SJSA1 (cell line): ENCODE measurements at places on chromosomes 4 and X. TPM values are rescaled to one million over a fixed set of nuclear protein-coding genes. Genes with fewer than 3 reads are reported as not detected.

The AWAT2 gene
- total RNA-seq = not detected in 2 replicates

The MAGEA1 gene
- not detected in 2 replicates for total RNA-seq

The TCEANC gene
- total RNA-seq = 2.6 and 2.7 TPM in 2 replicates

The CLTRN gene
- total RNA-seq = not detected in 2 replicates

The XKRX gene
- total RNA-seq = 0.16 TPM in 1 of 2 replicates, not detected in the other

The PPBP gene
- total RNA-seq = not detected in 2 replicates

- no peak for DNase-seq
Measured at GRCh38 chr4:76765473-76766183, 132.3 kb downstream of the SOWAHB start.

DNA sequence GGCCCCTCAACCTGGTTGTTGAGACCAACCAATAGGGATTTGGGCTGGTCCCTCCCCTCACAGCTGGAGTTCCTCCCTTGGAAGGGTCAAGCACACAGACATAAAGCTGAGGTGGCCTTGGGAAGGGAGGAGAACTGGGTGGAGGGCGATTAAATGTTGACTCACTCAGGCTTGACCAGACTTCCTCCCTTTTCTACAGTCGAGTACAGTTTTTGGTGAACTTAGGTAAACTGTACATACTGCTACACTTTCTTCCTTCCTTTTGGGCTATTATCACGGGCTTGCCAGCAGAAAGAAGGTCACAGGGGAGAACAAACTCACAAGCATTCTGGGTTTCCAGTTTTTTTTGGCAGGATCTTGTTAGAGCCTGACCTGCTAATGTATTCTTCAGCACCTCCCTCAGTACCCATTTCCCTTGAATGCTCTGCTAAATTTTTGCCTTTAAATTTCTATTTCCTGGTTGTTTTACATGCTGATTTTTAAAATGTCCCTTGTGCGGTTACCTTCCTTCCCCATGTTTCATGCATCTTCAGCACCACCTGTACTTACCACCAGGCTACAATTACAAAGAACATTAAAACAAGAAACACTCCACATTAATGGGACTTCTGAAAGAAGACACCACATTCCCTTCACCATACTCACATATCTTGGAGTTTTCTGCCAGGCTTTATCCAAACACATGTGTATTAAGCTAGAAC lies 135.2 kb upstream of the RASGEF1B start:
- no peak for DNase-seq

- DNase-seq = no peak
Measured at GRCh38 chr4:46937493-46937892, 28.4 kb upstream of the COX7B2 start.

DNA sequence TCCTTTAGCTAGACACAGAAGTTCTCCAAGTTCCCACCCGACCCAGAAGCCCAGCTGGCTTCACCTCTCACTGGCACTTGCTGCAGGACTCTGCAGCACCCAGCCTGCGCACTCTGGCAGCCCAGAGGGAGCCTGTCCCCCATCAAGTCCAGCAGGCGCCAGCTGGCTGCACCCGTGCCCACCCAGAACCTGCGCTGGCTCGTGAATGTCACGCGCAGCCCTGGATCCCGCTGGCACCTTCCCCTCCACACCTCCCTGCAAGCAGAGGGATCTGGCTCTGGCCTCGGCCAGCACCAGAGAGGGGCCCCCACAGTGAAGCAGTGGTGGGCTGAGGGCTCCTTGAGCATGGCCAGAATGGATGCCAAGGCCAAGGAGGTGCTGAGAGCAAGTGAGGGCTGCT lies 187.6 kb upstream of the HAND2 start:
- DNase-seq = no peak

DNA sequence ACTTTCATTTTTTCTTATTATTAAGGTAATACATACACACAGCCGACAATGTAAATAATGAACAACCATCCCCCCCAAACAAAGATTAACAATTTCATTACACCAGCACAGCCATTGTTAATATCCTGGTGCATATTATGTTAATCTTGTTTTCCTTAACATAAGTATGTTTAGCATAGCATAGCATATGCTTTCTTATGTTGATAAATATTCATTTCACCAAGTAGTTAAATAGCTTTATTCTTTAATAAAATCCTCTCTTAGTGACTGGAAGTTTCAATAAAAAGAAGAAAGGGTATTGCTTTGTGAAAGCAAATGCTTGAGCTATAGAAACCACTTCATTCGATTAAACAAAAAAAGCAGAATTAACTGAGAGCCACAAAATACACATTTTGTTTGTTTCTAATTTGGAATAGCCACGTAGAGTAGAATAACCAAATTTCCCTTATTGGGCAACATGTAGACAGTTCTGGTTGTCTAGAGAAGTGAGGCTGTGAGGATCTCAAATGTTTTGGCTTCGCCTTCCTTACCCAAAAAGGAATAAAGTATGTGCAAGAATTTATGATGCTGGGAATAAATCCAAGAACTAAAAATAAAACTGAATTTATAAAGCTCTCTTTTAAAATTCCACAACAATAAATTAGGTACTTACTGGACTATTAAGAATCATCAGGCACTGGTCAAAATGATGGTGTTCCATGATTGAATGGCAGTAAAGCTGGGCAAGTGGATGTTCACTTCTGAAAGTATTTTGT lies 118.0 kb downstream of the PDE5A start:
- no peak for DNase-seq

GRCh38 chr4:139789096-139789654 lies 123.6 kb downstream of the MGST2 start:
- no peak for DNase-seq

DNA sequence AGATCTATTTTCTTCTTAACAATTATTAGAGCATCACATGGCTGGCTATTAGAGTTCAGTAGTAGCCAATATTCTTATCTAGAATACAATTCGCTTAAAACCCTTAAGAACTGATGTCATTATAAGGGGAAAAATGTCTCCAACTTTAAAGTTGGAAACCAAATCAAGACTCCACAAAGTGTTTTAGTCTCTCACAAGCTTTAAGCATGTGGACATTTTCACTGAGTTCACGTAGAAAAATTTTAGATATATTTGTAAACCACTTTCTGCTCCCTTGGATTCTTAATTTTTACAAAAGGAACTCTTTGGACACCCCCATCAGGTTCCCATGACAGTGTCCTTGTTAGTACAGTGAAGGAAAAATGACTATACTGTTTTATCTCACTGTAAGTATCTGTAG lies 123.9 kb upstream of the NAP1L5 start:
- no peak for DNase-seq

DNA sequence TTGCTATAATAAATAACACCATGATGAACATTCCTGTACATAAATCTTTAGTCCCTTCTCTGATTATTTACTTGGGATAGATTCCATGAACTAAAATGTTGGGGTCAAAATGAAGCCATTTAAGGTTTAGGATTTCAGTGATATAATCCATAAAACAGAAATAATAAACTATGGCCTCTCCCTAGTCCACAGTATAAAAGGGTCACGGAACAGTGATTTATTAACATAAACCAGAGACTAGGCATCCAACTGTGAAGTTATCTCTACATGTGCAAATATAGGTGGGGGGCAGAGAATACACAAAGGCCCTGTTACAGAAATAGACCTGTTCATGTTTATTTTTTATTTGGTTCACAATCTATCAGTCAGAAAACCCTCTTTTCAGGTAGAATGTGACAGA lies 499.1 kb upstream of the SLIT2 start:
- DNase-seq = no peak

DNA sequence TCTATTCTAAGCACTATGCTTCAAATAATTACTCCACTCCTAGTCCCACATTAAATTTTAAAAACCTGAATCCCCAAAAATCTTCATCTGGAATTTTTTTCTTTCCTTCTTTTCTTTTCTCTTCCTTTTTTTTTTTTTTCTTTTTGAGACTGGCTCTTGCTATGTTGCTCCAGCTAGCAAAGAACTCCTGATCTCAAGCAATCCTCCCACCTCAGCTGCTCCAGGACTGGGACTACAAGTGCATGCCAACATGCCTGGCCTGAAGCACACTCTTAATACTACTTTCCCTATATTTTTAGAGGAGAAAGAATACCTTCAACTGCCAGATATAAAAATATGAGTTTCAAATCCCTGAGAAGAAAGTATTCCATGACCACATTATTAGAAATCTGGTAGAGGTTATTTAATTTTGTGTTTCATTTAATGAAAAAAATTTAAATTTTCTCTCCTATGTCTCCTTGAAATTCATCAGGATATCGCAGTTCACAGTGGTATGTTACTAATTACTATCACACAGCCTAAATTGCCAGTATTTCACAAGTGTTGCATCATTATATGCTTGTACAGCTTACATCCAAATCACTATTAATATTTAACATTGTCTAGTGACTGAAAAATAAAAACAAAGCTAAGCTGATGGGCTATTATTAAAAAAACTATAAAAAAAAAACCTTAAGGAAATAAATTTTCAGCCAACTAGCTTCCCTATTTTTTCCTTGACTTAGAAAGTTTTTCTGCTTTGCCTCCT lies 227.8 kb downstream of the NAF1 start:
- DNase-seq = no peak
